ENCODE measurements at places on chromosomes 3 and 15.

- no peak for DNase-seq
Observed at GRCh38 chr3:135538123-135538522, 427.4 kb upstream of the PPP2R3A start.

DNA sequence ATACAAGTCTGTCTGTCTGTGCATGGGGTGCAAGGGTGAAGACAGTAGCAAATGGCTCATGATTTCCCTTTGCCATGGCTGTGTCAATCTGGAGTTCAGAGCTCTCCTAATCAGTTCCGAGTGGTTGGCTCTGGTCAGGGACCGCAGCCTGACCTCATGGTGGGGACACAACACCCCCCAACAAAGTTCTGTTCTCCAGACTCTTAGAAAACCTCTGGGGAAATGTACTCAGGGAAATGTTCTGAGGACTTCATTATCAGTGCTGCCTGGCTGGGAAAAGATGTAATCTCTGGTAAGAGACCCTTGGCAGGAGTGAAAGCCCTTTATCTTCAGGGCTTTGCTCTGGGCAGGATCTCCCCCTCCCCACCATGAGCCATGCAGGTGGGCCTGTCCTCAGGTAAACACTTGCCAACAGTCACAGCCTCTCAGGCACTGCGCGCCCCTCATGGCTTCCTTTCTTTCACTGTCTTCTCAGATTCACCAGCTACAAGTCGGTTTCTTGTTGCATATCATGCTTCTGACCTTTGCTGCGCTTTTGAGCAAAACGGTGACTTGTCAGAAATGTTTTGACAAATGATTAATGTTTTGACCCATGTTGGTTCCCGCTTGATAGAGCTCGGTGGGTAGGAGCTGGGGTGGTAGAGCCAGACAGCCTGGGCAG, 95.5 kb downstream of the ST6GAL1 start:
- DNase-seq, result no peak

DNA sequence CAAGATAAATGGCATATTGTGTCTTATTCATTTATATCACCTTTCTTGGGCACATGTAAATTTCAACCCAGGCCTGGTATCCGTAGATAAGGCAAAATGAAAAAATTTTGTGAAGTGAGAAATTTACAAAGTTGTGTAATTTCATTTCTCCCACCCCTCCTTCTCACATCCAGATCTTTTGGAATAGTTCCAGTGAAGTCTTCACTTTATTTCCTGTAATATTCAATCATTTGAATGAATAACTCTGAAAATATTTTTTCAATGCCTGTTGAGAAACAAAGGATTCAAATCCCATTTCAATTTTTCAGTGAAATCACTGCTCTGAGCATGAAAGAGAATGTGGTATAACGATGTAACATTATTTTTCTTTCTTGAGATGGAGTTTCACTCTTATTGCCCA, 53.4 kb downstream of the BTLA start:
- DNase-seq, result no peak

GRCh38 chr15:52078197-52078875, 34.2 kb downstream of the BCL2L10 start:
- no peak for DNase-seq

DNA sequence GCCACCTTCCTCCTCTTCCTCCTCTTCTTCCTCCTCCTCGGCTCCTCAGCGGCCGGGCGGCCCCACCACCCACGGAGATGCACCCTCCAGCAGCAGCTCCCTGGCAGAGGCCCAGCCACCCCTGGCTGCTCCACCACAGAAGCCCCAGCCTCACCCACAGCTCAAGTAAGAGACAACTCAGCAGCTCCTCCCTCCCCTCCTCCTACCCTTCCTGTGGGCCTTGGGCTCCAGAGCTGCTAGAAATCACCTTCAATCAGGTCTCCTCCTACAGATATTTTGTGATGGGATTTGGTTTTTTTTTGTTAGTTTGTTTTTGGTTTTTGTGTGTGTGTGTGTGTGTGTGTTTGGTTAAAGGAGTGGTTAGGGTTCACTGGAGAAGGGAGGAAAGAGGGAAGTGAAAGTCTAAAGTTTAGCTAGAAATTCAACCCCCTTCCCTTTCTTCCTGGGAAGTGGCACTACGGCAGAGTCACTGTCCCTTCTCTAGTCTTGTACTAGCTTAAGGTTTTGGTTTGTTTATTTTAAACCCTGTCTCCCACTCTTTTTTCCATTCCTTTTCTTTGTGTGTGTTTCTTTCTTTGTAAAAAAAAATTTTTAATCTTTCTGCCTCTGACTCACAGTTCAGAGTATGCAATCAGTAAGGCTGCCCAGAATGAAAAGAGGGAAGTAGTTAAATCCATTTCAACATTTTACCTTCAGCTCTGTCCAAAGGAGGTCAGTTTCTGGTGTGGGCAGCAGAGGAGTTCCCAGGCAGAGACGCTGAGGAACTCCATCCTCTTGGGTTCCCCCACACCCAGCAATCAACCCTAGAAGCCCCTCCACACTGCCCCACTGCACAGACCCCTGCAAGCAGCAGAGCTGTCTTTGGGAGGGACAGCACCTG, 29.0 kb upstream of the TIMP4 start:
- DNase-seq, result no peak

GRCh38 chr15:52559575-52559974, 9.3 kb downstream of the ARPP19 start:
- no peak for DNase-seq

DNA sequence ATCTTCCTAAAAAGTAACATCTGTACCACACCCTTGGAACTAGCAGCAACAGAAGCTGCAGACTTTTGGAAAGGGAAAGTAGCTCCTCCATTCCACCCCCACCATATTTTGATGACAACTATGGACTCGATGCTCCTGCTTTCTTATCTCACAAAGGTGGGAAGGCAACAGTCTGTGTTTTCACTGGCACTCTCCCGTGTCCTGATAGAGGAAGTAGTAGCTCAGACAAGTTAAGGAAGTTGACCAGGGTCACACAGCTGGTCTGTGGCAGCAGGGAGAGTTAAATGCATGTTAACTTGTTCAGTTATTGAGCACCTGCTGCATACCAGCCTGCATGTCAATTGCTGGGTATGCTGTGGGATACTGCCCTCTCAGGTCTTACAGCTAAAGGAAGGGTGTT, 33.1 kb downstream of the BHLHE40 start:
- DNase-seq, result no peak

DNA sequence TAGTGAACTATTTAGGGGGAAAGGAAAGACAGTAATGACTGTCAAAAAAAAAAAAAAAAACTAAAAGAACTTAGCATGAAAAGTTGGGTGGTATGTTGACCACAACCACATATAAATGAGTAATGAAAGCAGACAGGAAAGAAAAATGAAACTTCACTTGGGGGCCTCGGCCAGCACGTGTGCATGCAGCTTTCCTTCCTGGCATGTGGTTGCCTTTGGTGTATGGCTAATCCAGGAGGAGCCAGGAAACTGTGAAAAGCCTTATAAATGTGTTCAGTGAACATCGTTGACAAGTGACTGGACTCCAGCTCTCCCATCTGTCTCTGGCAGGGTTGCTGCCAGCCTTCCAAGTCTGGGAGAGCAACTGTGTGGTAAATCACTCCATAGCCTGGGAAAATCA, 195.1 kb downstream of the DTWD1 start:
- DNase-seq, result no peak

DNA sequence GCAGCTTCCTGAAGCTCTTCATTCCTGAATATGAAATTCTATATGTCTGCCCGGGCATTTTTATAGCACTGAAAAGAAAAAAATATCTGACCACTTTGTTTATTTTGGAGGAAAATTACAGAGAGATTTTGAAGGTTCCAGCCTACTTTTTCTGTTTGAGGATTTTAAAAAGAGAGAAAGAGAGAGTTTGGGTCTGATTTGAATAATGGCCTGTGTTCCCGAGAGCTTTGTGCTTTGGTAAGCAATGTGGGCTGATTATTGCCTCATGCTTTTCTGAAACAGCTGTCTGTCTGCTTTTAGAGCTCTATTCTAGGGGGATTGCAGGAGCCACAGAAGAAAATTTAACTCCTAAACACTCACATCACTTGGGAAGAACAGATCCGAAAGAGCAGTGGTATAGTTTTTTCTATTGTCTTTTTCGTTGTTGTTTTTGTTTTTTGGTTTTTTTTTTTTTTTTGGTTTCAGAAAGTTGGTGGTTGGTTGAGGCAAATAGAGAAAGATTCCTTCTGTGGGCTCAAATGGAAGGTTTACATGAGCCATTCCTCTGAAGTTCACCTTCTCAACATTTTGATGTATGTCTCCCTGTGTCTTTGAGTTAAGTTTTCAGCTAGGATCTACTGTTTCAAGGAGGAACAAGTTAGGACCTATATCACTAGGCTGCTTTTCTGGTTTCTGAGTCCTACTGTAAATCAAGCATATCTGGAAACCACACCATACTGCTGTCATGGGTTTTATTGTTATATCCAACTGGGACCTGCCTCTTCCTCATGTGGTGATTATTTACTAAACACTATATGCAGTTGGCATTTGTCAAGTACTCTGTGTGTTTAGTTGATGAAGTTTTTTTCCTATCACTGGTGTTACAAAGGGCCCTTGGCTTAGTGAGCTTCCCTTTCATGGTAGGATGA, 178.9 kb downstream of the KCNMB2 start:
- no peak for DNase-seq

- no peak for DNase-seq
Observed at GRCh38 chr3:47523310-47524073, 10.0 kb upstream of the ELP6 start.

DNA sequence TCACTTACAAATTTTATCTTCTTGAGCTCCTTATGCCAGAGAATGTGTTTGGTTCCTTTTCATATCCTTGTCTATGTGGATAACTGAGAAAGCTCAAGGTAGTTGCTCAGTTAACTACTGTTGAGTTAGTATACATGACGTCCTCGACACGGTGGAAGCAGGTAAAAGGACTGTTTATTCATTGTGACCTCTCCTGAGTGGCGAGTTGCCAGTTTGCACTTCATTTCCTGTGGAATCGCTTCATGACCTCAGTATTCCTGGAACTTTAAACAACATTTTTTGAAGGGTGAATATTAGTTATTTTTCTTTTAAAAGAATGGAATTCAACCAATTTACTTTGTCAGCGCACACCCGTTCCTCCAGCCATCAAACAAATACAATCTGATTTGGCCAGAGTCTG, 1.2 kb upstream of the TPRG1 start:
- no peak for DNase-seq

DNA sequence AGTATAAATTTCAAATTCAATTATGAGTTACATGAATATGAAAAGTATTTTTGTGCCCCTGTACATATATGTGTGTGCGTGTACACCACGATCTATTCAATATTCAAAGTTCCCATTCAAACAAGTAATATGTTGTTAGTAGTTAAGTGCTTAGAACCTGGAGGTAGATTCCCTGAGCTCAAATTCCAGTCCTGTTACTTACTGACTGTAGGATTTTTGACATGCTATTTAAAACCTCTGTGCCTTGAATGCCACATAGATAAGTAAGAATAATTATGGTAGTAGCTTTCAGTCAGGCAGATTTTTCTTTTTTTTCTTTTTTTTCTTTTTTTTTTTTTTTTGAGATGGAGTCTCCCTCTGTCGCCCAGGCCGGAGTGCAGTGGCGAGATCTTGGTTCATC, 53.3 kb upstream of the CMSS1 start:
- DNase-seq, result no peak

GRCh38 chr15:80582816-80583423, 112.2 kb upstream of the ABHD17C start:
- DNase-seq, result no peak

DNA sequence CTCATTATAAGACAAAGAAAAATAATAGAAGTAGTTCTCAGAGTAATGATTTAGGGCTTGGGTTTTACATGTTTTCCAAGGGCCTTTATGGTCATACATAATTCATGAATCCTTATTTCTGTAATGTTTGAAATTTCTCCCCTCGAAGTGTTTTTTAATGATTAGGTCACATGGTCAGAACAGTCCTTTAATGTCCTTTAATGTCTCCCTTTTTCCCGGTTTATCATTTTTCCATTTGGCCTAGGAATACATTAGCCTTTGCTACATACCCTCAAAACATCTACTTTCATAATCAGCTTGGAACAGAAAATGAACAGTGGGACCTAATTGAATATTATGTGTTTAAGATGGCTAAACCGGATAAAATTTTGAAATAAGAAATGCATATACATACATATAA, 159.9 kb upstream of the ROBO2 start:
- no peak for DNase-seq

DNA sequence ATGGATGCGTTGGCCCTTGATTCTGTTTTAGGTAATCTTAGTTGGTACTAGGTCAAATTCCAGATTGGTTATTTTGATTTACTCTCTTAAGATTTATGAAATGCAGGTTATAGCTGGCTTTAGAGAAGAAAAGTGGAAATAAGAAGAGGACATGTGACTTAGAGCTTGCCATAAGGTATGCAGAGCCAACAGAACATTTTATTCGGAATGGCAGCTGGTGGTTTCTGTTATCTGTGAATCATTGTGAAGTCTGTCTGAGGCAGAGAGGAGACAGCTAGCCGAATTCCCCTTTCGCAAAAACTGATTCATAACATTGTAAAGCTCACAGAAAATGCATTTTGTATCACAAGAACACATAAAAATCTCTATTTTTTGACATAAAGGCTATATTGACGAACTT, 82.1 kb downstream of the FILIP1L start:
- DNase-seq, result no peak
